ENCODE measurements at places on chromosomes 2 and 18.

DNA sequence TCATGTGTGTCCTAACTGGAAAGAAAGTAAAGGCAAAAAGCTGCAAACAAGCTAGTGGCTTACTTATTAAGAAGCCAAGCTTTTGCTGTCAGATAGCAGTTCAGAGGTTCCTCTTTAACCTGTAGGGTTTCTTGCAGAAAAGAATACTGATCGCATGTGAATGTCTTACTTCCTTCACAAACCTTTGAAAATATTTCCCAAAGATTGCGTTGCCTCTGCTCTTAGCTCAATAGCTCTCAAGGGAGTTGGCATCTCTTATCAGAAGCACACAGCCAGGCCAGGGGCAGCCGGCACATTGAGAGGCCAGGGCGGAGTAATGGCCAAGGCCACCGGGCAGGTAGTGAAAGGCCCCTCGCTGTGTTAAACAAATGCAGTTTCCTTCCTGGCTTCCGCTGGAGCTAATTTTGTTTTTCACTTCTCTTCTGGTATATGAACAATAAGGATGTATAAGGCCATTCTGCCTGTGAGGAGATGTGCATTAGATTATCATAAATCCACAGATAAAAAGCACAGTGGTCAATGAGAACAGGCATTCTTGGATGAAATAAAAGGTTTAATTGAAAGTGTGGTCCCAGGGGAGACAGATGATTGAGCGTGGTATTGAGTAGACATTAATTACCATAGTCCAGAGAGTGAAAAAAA, 542.4 kb upstream of the NRP2 start:
- no peak for DNase-seq

GRCh38 chr18:42893977-42894376, 221.5 kb downstream of the RIT2 start:
- DNase-seq, result no peak

GRCh38 chr2:225765820-225766219, 366.3 kb downstream of the NYAP2 start:
- DNase-seq, result no peak

DNA sequence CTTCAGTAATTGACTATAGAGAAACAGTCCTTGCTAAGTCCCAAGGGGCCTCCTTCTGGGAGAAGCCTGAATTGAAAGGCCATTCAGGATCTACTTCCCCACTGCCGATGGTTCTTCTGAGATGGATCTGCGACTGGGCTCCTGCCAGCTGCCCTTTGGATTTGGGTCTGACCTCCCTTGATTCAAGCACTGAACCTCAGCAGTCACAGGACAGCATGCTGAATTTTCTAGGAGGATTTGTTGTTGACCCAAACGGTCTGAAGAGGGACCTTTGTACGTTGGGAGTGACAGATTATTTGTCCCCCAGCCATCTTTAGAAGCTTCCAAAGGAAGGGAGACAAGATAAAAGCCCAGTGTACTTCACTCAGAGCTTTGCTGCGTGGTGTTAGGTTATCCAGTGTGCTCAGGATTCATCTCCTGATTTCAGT, 67.1 kb downstream of the NXPH2 start:
- no peak for DNase-seq

- DNase-seq, result no peak
These were observed 184.6 kb upstream of the ERBB4 start for GRCh38 chr2:212723226-212723625.

DNA sequence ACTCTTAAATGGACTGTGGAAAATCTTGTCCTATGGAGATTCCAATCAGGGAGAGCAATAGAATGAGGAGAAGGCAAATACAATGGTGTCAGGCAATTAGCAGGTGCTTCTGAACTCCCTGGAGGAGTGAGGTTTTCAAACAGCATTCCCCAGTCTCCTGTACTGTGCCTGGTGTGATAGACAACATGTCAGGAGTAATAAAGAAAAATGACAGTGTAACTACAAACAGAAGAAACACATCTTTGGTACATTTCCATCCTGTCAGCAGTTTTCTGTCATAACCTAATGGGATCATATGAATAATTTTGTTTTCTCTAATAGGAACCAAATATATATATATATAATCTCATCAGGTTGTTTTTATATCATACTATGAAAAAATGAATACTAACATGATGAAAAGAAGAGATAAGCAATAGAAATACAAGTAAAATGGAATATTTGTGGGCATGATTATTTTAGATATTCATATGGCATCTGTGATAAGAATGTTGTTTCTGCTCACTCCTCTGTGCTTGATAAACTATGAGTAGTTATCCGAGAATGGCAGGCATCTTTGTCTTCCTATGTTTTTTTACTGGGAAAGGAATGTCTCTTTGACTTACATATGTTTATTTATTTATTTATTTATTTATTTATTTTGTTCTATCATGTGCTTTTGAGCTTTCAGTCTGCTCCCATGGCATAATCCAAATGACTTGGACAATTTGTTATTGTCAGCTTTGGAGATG, 441.7 kb downstream of the TXNL1 start:
- DNase-seq, result no peak

- DNase-seq, result no peak
These were observed 43.3 kb upstream of the SERPINB2 start for GRCh38 chr18:63844254-63844653.

GRCh38 chr2:70962211-70962884, 16.1 kb upstream of the ANKRD53 start:
- no peak for DNase-seq

DNA sequence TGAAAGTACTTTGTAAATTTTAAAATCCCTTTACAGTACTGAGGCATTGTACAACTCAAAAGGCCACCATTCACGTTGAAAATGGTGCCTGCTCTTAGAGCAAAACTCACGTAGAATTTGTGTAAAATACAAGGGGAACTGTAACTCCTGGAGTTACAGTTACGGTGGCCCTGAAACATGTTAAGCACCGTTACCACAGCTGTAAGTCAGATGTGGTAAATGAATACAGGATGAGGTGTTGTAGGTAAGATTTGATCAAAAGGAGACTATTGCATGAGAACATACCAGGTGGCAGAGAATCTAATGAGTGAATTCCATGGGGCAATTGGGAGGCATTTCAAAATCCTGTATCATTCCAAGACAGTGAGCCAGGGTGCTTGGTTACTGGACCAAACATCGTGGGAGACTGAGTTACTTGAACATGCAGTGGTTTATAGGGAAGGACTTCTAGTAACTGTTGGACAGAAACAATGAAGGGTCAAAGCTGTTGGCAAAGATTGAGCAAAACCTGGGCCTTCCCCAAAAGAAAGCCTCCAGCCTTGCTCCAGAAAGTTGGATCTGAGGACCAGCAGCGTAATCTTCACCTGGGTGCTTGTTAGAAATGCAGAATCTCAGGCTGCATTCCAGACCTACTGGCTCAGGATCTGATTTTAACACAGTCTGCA, 535.8 kb upstream of the POU3F3 start:
- DNase-seq, result no peak

DNA sequence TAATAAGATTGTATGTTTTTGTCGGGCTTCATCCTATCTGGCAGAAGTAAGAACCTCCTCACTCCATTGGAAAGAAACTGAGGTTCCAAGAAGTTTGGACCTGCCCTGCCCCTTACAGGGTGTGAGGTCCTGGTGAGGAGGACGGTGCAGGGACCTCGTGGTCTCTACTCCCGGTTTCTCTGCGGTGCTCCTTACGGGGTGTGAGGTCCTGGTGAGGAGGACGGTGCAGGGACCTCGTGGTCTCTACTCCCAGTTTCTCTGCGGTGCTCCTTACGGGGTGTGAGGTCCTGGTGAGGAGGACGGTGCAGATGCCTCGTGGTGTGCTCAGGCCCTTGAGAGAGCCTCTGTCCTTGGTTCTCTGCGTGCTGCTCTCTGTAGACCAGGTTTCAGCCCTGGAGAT, 5.2 kb downstream of the CTDP1 start:
- no peak for DNase-seq

DNA sequence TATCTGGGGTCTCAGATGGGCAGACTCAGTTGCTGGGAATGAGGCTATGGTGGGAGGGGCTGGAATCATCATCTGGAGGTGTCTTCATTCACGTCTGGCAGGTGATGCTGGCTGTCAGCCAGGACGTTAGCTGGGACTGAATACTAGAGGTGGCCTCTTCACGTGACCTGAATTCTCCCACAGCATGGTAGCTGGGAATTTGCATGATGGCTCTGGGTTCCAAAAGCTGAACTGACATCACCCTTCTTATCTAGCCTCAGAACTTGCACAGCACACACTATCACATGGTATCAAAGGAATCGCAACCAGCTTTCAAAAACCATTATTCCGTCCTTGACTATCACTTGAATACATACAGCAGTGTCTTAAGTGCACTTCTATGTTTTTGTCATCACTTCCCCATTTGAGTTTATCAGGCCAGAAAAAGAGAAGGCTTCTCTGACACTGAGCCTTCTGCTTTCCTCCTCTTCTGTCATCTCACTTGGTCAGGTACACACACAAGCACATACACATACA, 53.0 kb upstream of the LRP2 start:
- DNase-seq, result no peak

- DNase-seq, result no peak
These were observed 23.0 kb downstream of the INPP5D start for GRCh38 chr2:233082931-233083755.

DNA sequence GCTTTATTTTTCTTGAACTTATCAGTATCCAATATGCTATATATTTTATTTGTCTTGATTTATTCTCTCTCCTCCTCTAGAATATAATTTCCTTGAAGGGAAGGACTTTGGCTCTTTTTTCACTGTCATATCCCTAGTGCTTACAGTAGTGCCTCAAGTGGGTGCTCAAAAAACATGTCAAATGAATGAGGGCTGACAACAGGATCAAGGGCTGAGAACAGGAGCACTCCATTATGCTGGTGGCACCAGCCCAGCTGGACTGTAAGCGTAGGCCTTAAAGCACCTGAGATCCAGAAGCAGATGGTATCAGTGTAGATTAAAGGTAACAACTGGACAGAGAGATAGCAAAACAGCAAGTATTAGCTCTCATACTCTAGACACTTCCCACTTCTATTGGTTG, 46.3 kb downstream of the PMS1 start:
- no peak for DNase-seq

GRCh38 chr2:9761577-9761976, 81.7 kb upstream of the TAF1B start:
- DNase-seq, result no peak

- no peak for DNase-seq
These were observed 3.9 kb downstream of the DUSP28 start for GRCh38 chr2:240563951-240564560.

DNA sequence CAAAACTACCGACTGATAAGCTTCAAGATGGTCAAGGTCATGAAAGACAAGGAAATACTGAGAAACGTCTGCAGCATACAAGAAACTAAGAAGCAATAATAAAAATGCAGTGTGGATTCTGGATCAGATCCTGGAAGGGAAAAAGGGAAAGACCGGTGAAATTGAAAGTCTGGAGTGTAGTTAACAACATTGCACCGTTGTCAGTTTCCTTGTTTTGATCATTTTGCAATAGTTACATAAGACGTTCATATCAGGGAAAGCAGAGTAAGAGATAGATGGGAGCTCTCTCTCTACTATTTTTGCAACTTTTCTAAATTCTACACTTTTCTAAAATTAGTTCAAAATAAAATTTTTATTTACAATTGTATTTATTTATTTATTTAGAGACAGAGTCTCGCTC, 15.0 kb upstream of the ZNF407 start:
- no peak for DNase-seq

- DNase-seq, result no peak
These were observed 22.8 kb downstream of the ATP8B1 start for GRCh38 chr18:57780318-57780705.

- no peak for DNase-seq
These were observed at the start of gene GBX2 for GRCh38 chr2:236168110-236169080. GBX2 (minus strand) TSS chr2:236168386; CDS start chr2:236167971, 415 bp downstream.

DNA sequence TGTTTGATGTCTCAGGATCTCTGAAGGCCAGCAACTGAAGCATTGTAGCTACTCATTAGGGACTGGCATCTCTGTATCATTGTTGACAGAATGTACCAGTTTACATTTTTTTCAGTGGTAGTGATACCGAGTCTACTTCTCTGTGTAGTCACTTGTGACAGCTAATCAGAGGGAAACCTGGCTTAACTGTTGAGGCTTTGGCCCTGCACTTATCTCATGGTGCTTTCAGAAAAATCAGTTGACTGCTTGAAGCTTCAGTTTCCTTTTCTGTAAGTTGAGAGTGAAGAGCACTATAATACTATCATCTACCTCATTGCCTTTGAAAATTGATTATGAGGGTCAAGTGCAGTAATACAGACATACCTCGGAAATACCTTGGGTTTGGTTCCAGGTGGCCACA, 90.0 kb downstream of the COMMD1 start:
- DNase-seq, result no peak

DNA sequence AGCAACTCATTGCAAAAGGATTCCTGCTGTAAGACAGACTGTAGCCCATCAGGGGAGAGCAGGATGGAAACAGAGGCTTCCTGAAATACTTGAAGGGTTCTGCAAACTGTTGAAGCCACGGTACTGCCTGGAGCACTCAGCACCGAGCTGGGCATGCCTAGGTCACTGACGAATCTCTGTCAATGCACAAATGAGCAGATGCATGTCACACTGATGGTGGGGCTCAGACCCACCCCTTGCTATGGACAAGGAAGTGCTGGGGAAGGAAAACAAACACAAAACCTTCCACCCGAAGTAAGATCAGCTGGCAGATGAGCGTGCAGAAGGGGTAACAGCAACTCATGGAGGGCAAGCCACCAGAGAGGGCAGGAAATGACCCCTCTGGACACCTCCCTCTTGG, 136.7 kb downstream of the BCL2 start:
- DNase-seq, result no peak

DNA sequence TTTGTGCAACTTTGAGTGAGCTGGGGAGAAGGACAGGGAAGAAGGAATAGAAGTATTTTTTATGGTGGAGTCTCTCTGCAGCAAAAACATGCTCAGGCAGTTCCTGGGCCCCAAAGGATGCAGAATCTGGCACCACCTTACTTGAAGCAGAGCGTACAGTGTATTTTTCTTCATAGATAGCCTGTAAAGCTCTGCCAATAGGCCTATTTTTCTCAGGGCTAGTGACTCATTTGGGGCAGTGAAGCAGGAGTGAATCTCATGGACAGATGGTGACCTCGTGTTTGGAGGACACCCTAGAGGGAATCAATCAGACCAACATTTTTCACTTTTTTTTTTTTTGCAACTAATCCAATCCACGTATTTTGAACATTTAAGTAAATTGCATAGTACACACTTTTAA, 268.1 kb upstream of the CXCR4 start:
- DNase-seq, result no peak

DNA sequence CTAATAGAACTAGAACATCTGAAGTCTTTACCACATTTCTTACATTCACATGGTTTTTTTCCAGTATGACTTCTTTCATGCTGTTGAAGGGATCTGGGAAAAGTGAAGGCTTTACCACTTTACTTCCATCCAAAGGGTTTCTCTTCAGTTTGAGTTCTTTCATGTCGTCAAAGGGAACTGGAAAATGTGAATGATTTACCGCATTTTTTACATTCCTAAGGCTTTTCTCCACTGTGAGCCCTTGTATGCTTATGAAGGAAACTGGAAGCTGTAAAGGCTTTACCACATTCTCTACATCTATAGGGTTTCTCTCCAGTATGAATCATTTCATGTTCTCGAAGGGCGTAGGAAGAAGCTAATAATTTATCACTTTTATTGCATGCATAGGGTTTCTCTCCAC, 46.7 kb downstream of the NBEAL1 start:
- no peak for DNase-seq

GRCh38 chr2:224145751-224146355, 106.8 kb upstream of the SERPINE2 start:
- DNase-seq, result no peak

GRCh38 chr2:119352357-119352756, 14.3 kb downstream of the C2orf76 start:
- no peak for DNase-seq

Measured in stimulated activated CD8-positive, alpha-beta memory T cell treated with anti-CD3 and anti-CD28 coated beads, Interleukin-15, amount 100 ng/mL, for 48 hours (primary cell).